ENCODE measurements at places on chromosomes 11 and 22. TPM values are rescaled to one million over a fixed set of nuclear protein-coding genes. Genes with fewer than 3 reads are reported as not detected.

Gene YPEL4
- not detected for polyA plus RNA-seq

Gene CELSR1
- 0.08 TPM for polyA plus RNA-seq

Gene LDHAL6A
- polyA plus RNA-seq: not detected

Gene HPS4
- polyA plus RNA-seq: 26.0 TPM

Gene EP300
- 25.2 TPM for polyA plus RNA-seq

Gene LRRC74B
- not detected for polyA plus RNA-seq

Gene CRYBB1
- polyA plus RNA-seq: not detected

Gene ANO9
- 11.7 TPM for polyA plus RNA-seq

Gene RAB39A
- 2.1 TPM for polyA plus RNA-seq

Gene MLC1
- polyA plus RNA-seq: 0.06 TPM

Gene SPI1
- polyA plus RNA-seq: 9.5 TPM

Gene KDM4E
- polyA plus RNA-seq: not detected

Gene ASPHD2
- polyA plus RNA-seq: 3.2 TPM

Gene FXYD6
- polyA plus RNA-seq: not detected

Gene PTGDR2
- 0.28 TPM for polyA plus RNA-seq

Gene BLID
- not detected for polyA plus RNA-seq

Gene TSSK2
- not detected for polyA plus RNA-seq

Gene SHISA8
- polyA plus RNA-seq: not detected

Gene GRAMD1B
- 13.7 TPM for polyA plus RNA-seq

Gene TSPAN32
- polyA plus RNA-seq: not detected

Gene HOATZ
- polyA plus RNA-seq: not detected

Gene CDCA5
- polyA plus RNA-seq: 111 TPM

Gene TRPM5
- polyA plus RNA-seq: not detected

Gene UCP3
- polyA plus RNA-seq: 0.58 TPM

All from GM12878 (cell line).